ENCODE measurements at places on chromosomes 11 and 22. TPM values are rescaled to one million over a fixed set of nuclear protein-coding genes. Genes with fewer than 3 reads are reported as not detected.

GRCh38 chr11:71342951-71343827 lies 90.8 kb upstream of the SHANK2 start:
- DNase-seq: peak; percentile 68

DNA sequence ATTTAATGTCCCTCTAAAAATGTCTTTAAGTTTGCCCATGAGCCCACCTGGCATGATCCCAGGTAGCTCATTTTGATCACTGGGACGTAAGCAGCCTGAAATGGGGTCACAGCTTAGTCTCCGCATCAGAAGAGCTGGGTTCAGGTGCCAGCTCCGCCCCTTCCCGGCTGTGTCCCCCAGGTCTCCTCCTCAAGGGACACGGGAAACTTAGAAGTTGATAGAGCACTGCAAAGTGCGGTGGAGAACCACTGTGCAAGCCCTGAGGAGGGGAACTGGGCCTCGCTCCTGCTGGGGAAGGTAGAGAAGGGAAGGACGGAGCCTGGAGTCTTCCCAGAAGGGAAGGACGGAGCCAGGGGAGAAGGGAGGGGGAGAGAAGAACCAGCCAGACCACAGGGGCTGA lies 7.7 kb downstream of the TOM1 start:
- DNase-seq: peak; percentile 43

DNA sequence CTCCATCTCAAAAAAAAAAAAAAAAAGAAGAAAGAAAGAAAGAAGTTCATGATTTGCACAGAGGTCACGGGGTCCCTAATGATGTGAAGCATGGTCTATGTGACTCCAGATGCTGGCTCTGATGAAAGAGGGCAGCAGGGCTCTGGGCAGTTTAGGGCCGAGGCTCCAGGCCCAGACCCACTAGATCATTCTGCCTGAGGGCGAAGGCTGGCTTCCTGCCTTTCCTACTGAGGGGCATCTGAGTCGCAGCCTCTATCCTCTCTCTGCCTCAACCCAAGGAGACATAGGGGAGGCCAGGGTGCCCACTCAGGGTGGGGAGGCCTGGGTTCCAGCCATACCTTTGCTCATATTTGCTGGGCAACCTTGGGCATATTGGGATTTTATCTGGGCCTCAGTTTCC lies 4.8 kb downstream of the SLC35E4 start:
- DNase-seq: no peak

- DNase-seq: no peak
Measured at GRCh38 chr11:13183094-13183825, 94.3 kb upstream of the BMAL1 start.

DNA sequence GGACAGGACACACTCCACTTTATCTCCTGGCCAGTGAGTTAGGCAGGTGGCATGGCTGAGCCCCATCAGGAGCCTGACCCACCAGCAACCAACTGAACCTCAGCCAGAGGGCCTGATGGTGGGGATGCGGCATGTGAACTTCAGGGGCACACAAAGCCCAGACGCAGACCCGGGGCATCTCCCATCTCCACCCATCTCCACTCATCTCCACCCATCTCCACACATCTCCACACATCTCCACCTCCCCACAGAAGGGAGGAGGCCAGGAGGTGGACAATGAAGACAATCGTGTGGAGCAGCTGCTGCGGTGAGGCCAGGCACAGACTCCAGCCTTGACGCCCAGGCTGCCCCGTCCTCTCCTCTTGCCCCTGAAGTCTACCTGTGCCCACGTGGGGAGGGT lies 340.8 kb downstream of the CTTN start:
- no peak for DNase-seq

DNA sequence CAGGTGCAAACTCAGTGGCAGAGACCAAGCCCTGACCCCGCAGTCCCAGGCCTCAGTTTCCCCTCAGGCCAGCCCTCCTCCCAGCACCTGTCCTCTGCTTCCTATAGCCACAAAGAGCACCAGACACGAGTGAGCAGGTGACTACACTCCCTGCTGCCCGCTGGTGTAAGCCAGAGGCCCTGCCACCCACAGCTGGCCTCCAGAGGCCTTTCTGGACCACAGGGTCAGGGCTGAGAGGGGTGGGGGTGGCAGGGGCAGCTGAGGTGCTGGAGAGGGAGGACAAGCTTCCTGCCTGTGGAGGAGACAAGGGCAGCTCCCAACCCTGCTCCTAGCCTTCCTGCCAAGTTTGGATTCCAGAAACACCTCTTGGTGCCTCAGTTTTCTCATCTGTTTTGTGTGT lies 31.3 kb upstream of the WNT7B start:
- no peak for DNase-seq

GRCh38 chr11:117663821-117664220 lies 133.2 kb downstream of the DSCAML1 start:
- DNase-seq: peak; percentile 52

GRCh38 chr11:12430954-12431595 lies 53.7 kb downstream of the PARVA start:
- no peak for DNase-seq

DNA sequence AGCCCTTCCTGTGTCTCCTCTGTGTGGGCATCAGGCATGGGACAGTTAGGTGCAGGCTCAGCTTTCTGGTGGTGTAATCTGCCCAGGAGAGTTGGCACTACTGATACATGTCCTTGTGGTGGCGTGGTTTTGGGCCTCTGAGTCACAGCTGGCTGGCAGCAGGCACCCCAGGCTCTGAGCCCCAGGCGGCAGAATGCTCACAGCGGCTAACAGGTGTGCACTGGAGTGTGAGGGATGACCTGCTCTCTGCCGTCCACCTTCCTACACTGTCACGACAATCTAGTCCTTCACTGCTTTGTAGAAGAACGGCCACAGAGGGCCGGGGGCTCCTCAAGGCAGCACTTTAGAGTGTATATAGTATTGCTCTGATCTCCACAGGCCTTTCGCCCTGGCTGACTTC lies 100.3 kb upstream of the PITPNB start:
- DNase-seq: peak; percentile 65

GRCh38 chr11:119100246-119100970 lies 1.2 kb downstream of the DPAGT1 start:
- DNase-seq: peak; percentile 67

- DNase-seq: no peak
Measured at GRCh38 chr11:85694385-85694980, 8.5 kb upstream of the CCDC89 start.

GRCh38 chr11:69002570-69003231 lies 10.3 kb downstream of the MRGPRF start:
- DNase-seq: peak; percentile 49

- DNase-seq: no peak
Measured at GRCh38 chr11:87967459-87967858, 207.8 kb downstream of the RAB38 start.

DNA sequence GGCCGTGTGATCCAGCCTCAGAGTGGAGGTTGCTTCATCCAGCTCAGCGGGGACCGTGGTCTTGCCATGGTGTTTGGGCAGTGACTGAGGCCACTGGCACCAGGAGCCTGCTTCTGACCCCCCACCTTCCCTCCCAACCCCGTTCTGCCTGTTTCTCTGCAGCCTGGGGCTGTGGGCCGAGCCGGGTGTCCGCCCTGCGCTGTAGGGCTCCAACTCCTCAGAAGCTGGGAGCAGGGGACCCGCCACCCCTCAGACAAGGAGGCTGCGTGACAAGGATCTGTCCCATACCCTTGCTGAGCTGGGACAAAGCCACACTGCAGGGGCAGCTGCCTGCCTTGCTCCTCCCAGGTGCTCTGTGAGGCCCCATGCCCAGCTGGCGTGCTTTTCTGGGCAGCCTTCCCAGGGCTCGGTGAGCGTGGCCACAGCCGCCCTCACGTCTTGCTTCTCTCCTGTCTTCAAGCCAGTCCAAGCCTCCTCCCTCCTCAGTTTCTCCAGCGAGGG lies 11.7 kb upstream of the ARFGAP3 start:
- DNase-seq: no peak

DNA sequence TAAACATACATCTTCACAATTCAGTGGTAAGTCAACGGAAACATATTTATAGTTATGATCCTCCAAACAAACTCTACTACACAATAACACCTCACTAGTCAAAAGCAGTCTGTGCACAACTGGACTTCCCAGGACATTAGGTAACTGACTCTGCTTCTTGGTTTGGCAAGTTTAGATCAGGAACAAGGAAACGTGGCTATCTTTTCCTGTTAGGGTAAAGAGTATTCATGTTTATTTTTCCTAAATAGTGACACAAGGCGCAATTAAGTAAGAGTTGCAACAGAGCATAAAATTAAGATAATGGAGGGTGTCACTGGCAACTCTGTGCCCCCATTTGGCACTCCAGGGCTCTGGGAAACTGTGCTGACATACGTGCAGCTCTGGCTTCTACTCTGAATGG lies 70.2 kb upstream of the TP53AIP1 start:
- no peak for DNase-seq

DNA sequence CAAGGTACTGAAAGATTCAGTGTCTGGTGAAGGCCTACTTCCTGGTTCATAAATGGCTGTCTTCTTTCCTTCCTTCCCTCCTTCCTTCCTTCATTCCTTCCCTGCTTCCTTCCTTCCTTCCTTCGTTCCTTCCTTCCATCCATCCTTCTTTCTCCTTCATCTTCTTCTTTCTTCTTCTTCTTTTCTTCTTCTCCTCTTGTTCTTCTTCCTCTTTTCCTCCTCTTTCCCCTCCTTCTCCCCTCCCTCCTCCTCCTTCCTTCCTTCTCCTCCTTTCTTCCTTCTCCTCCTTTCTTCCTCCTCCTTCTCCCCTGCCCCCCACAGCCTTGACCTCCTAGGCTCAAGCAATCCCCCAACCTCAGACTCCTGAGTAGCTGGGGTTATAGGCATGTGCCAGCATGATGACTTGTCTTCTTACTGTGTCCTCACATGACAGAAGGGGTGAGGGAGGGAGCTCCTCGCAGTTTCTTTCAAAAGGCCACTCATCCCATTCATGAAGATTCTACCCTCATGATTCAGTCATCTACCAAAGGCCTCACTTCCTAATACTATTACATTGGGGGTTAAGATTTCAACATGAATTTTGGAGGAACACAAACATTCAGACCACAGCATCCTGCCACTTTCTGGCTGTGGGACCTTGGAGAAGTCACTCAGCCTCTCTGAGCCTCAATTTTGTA lies 22.6 kb upstream of the CCDC134 start:
- no peak for DNase-seq

DNA sequence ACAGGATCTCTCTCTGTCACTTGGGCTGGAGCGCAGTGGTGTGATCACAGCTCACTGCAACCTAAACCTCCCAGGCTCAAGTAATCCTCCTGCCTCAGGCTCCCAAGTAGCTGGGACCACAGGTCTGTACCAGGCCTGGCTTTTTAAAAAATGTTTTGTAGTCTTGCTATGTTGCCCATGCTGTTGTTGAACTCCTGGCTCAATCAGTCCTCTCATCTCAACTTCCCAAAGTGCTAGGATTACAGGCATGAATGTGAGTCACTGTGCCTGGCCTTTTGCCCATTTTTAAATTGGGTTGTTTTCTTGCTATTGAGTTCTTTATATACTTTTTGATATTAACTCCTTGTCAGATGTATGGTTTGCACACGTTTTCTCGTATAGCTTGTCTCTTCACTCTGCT lies 33.0 kb upstream of the PITPNB start:
- no peak for DNase-seq

GRCh38 chr11:70531281-70532065 lies 133.1 kb downstream of the CTTN start:
- peak; percentile 57 for DNase-seq

GRCh38 chr22:33921525-33922348 lies 1.5 kb upstream of the LARGE1 start:
- peak; percentile 83 for DNase-seq

- DNase-seq: no peak
Measured at GRCh38 chr11:74069146-74070046, 60.5 kb upstream of the UCP3 start.

DNA sequence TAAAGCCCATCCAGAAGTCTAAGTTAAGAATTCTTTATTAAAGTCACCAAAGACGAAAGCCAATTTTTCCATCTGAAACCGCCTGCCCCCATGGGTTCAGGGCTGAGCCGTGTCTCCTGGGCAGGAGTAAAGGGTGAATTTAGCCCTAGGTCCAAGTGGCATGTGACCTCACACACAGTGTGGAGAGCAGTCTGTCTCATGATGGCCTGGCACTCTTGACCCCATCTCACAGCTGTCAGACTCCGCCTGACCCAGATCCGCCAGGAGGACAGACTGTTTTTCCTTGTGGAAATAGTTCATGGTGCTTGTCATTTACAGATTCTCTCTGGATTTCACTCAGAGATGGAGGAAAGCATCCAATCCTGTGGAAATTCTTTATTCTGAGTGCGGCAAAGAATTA lies 109.7 kb downstream of the GALNT18 start:
- no peak for DNase-seq

DNA sequence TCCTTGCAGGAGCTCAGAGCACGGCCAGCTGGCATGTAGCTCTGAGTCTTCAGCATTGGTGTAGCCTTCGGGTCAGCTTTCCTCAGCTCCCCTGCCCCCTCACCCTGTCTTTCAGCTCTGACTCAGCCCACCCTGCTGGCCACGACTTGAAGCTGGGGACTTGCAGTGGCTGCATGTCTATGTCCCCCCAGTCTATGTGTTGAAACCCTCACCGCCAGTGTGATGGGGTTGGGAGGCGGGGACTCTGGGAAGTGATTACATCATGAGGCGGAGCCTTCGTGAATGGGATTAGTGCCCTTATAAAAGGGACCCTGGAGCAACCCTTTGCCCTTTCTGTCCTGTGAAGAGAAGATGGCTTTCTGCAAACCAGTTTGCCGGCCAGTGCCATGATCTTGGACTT lies 111.1 kb downstream of the CTTN start:
- DNase-seq: peak; percentile 56

DNA sequence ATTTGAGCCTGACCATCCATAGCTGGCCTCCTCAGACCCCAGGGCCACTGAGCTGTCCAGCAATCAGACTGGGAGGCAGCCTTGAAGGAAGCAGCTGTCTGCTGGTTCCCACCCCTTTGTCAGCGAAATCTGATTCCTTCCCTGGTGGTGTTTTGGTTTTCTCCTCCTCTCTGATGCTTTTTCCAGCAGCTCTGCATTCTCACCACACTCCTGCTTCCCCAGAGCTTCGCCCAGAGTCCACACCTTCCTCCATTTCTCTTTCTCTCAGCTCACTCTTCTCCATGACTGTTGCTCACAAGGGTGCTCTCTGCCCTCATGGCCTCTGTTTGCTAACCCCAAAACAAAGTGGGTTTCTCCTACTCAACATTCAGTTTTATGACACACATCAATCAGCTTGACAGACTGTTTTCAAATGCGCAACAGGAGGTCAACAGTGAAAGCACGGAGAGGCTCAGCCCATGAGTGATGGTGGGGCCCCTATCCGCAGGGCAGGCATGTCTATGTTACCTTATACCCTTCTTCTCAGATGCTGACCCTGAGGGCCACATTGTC lies 130.6 kb upstream of the MTNR1B start:
- DNase-seq: no peak

Gene TRPC6
- total RNA-seq: 1.0 TPM

Gene CCDC73
- not detected for total RNA-seq

Gene IFITM10
- 6.9 TPM for total RNA-seq

Gene OR5AN1
- total RNA-seq: not detected

Gene IL10RA
- 173 TPM for total RNA-seq

Gene THY1
- total RNA-seq: 10.6 TPM
